ENCODE measurements at places on chromosomes 2 and 18. TPM values are rescaled to one million over a fixed set of nuclear protein-coding genes. Genes with fewer than 3 reads are reported as not detected.

The MATN3 gene
- not detected for total RNA-seq

The LOXHD1 gene
- not detected for total RNA-seq

The SLC4A5 gene
- 10.9 TPM for total RNA-seq

The CXCR2 gene
- total RNA-seq, result not detected

The FBXO48 gene
- 6.4 TPM for total RNA-seq

The EML6 gene
- 1.8 TPM for total RNA-seq

DNA sequence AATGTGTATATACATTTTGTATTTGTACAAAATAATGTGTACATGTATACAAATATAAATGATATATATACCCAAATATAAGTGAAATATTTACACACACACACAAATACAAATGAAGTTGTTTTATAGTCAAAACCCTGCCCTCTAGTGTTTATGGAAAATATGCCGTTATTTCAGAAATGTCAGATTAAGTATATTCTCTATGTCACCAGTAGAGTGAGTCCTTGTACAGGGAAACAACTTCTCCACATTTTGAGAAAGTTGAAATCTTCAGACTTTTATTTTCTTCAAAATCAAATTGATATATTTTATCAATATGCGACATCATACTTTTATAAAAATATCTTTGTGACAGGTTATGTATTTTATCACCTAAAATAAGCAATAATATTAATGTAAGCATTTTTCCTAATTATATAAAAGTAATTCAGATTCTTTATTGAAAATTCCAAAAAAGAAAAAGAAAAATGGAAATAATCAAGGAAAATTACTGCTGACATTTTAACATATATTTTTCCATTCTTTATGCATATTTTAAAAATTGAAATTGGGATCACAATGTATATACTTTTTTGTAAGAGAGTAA, 22.4 kb downstream of the ARL6IP6 start:
- peaks cover 9% of the 10 kb centered on the region for H3K36me3 ChIP-seq
- DNase-seq, result peak; percentile 52
- no peak overlapping the region for H3K27ac ChIP-seq
- H3K4me1 ChIP-seq, result no peaks in the 10 kb centered on the region
- no peaks in the 10 kb centered on the region for H3K27me3 ChIP-seq

DNA sequence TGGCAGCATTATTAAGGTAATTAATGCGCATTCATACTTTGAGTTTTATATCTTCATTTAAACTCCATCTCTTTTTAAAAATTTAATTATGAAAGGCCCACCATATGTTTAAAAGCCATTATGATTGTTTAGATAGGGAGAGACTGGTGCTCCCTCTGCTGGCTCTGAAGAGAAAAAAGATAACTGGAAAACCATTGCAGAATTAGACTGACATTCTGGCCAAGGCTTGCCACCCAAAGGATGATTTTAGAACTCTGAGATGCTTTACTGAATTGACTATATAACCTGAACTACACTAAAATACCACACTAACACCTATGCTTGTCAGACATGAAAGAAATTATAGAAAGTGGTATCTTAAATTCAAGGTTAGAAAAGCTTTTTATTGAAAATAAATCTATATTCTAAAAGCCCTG, 127.6 kb upstream of the SPOPL start:
- DNase-seq, result no peak
- no peaks in the 10 kb centered on the region for H3K36me3 ChIP-seq
- H3K27me3 ChIP-seq, result no peaks in the 10 kb centered on the region
- no peak overlapping the region for H3K27ac ChIP-seq
- no peak overlapping the region for H3K4me3 ChIP-seq
- no peaks in the 10 kb centered on the region for H3K4me1 ChIP-seq

DNA sequence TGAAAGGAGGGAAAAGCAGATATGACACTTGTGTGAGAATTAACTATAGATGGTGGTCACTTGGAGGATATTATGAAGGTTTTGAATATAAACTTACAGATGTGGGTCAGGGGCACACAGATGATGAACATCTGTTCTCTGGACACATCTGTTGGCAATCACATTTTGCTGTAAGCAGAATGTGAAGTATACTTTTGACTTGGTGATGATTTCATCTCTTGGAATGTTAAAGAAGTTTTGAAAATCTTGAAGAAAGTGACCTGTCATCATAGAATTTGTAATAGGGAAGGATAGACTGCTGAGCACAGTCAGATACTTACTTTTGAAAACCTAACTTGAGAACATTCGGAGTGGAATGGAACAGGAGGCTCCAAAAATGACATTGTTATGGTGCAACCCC, 40.2 kb downstream of the PIKFYVE start:
- DNase-seq, result no peak
- no peaks in the 10 kb centered on the region for H3K4me1 ChIP-seq
- H3K27me3 ChIP-seq, result no peaks in the 10 kb centered on the region
- H3K36me3 ChIP-seq, result peaks cover 27% of the 10 kb centered on the region
- H3K27ac ChIP-seq, result no peak overlapping the region
- no peak overlapping the region for H3K4me3 ChIP-seq

DNA sequence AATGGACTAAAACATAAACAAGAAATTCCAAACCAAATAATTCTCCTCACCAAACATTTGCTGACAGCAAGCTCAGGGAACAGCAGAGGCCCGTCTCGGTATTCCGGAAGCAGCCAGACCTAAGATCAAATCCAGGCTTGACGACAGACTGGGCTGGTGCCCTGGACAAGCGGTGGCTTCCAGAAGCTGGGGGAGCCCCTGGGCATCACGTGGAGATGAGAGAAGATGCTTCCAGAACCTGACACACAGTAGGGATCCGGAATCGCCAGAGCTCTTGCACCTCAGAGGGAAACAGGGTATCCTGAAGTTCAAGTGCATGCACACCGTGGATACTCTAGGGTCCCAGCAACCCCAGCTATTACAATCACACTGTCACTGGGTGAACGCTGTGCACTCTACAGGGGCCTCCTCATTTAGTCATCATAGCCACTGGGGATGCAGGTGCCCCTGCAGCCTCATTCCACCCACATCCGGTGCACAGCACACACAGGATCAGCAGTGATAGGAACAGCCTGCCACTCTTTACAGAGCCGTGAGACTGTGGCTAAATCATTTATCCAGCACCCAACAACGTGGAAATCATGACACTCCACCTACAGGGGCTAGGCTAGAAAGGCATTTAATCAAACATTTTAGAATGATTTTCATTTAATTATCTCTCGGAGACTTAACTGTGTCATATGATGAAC, 102.6 kb downstream of the HDAC4 start:
- peaks cover 61% of the 10 kb centered on the region for H3K4me1 ChIP-seq
- DNase-seq, result peak; percentile 75
- no peaks in the 10 kb centered on the region for H3K36me3 ChIP-seq
- peak overlapping the region; percentile 58 for H3K4me3 ChIP-seq
- peak overlapping the region; percentile 64 for H3K27ac ChIP-seq

DNA sequence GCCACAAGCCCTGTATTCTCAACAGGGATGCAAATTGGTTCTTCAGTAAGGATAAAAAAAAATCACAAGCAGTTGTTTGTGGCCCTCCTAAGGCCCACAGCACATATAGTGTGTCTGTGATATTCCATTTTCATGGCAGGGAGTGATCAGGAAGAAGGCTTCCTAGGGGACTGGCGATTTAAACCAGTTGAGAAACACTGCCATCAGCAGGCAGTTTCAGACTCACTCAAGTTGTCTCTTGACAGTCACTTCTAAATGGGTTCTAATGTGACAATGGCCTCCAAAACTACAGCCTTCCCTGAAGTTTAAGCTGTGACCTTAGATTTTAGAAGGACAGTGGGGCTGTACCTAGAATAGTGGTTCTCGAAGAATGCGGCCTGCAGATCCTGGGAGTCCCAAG, 6.0 kb downstream of the CIAO1 start:
- no peak for DNase-seq
- H3K36me3 ChIP-seq, result peaks cover 65% of the 10 kb centered on the region
- H3K4me1 ChIP-seq, result peaks cover 10% of the 10 kb centered on the region
- H3K4me3 ChIP-seq, result no peak overlapping the region
- no peak overlapping the region for H3K27ac ChIP-seq

DNA sequence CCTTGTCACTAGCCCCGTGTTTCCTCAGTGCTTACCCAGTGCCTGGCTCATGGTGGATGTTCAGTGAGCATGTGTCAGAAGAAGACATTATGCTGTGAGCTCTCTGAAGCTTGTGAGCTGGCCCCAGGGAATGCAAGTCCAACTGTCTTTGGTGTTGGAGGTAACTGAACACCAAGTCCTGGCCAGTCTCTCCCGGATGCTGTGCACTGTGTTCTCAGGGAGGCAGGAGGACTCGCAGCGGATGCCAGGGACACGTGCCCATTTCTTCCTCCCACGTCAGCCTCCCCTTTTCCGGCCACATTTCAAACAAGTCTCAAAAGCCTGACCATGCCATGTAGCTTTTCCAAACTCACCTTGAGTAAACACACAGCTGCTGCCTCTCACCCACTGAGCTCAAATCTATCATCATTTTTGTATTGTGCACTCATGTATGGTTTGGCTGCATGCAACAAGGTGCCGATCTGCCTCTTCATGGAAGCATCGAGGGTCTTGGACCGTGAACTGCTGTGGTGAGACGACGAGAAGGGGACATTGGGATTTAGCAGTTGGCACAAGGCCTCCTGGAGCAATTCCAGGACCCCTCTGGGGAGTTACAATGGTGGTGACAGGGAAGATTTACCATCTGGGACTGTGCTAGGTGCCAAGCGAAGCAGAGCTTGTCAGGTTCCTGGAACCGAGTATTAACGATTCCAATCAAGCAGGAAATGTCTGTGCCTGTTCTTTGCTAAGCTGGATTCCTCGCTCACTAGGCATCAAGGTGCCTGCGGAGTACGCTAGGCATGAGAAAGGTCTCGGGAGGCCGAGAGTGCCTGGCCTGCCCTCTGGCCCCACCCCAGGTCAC, 44.4 kb upstream of the MGAT4A start:
- peaks cover 49% of the 10 kb centered on the region for H3K4me1 ChIP-seq
- no peaks in the 10 kb centered on the region for H3K36me3 ChIP-seq
- H3K27me3 ChIP-seq, result no peaks in the 10 kb centered on the region

- H3K4me1 ChIP-seq, result no peaks in the 10 kb centered on the region
- no peak for DNase-seq
- no peak overlapping the region for H3K27ac ChIP-seq
- H3K27me3 ChIP-seq, result no peaks in the 10 kb centered on the region
Observed at GRCh38 chr2:99711144-99711543, 221.3 kb upstream of the REV1 start.

GRCh38 chr2:136362676-136363390, 244.9 kb upstream of the CXCR4 start:
- H3K27me3 ChIP-seq, result no peaks in the 10 kb centered on the region
- DNase-seq, result no peak
- peaks cover 8% of the 10 kb centered on the region for H3K4me1 ChIP-seq
- H3K27ac ChIP-seq, result no peak overlapping the region

DNA sequence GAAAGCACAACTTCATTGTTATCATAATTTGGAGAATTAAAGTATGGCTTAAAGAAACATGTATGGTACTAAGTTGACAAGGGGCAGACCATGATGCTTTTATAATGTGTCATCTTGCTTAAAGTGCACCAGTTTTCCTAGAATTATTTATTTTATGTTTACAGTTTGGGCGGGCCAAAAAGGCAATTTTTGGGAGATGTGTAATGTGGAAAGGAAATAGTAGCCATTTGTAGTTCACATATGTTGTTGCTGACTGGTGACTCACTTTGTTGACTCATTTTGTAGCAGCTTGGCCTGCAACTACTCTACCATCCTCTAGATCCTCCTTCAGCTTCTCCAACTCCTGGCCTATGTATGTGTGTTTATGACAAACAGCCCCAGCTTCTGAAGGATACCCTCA, 7.7 kb downstream of the ZSCAN30 start:
- H3K4me3 ChIP-seq, result no peak overlapping the region
- no peaks in the 10 kb centered on the region for H3K27me3 ChIP-seq

DNA sequence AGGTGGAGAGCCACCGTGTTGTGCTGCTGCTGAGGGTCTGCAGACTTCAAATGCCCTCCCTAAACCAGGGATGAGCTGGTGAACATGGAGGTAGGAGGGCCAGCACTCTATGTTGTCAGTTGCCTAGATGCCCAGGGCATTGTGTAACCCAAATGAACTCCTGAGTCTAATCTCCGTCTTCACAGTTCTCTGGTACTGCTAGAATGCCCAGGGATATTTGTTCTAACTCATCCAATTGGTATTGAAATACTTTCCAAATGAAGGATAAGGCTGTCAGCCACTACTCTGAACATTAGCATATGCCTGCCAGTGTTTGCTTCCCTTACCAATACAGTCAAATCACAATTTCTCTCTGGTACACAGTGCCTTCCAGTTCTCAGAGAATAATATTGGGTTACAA, 492.6 kb downstream of the SLC4A3 start:
- no peak for DNase-seq
- no peak overlapping the region for H3K4me3 ChIP-seq
- H3K36me3 ChIP-seq, result no peaks in the 10 kb centered on the region
- no peaks in the 10 kb centered on the region for H3K4me1 ChIP-seq

DNA sequence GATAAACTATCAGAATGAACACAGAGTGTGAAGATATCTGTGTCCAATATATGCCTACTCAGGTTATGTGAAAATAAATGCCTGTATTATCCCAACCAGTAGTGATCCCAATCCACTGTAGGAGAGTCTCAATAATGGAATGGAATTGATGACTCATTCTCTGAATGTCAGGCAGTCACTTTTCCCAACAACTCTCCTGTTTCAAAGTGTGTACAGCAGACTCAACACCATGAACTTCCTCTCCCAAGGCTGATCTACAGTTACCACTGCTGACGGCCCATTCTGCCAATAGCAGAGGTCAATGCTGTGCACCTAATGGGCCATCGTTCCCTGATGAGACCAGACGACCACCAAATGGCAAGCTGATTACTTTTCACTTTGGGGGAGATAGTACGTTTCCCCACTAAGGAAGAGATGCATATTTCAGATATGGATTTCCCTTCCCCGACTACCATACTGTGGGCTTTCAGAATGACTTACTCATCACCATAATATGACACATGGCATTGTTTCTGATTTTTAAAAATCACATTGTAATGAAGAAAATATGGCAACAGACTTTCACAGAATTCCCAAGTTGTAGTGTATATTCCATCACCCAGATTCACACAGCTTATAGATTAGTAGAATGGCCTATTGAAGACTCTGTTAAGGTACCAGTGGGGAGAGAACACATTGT, 601.7 kb upstream of the VRK2 start:
- H3K4me1 ChIP-seq, result no peaks in the 10 kb centered on the region
- no peak overlapping the region for H3K27ac ChIP-seq
- no peaks in the 10 kb centered on the region for H3K36me3 ChIP-seq
- H3K4me3 ChIP-seq, result no peak overlapping the region
- no peaks in the 10 kb centered on the region for H3K27me3 ChIP-seq
- no peak for DNase-seq
